ENCODE measurements at places on chromosomes 3 and 15.

- DNase-seq = no peak
These were observed 123.4 kb downstream of the SATB1 start for GRCh38 chr3:18301781-18302180.

GRCh38 chr15:58770519-58770856, 614 bp upstream of the MINDY2 start:
- DNase-seq = peak; percentile 63

GRCh38 chr3:50632450-50632849, 15.5 kb downstream of the MAPKAPK3 start:
- no peak for DNase-seq

- DNase-seq = peak; percentile 21
These were observed 7.3 kb downstream of the MYO5C start for GRCh38 chr15:52288051-52288942.

Measured in NCI-H2081 (cell line).